ENCODE measurements at places on chromosomes 2 and 18.

- no peak for DNase-seq
Measured at GRCh38 chr18:62713651-62714247, 1.6 kb upstream of the PHLPP1 start.

DNA sequence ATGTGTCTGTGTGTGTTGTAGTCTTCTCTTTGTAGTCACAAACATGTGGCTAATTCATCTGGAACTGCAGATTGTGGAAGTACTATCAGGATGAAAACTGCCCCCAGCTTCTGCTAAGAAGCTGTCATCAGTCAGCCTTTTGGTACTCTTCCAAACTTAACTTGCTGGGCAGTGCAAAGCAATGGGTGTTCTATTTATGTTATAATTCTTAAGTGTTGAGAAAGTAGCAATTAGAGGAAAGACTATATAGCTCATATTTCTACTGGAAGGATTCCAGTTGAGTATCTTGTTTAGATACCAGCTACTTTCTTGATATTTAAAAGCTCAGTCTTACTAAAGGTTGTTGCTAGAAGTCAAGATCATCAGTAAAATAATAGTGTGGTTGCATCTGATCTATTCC, 52.1 kb downstream of the SLC38A11 start:
- no peak for DNase-seq

- no peak for DNase-seq
Measured at GRCh38 chr2:104859291-104859765, 5.4 kb downstream of the POU3F3 start.

DNA sequence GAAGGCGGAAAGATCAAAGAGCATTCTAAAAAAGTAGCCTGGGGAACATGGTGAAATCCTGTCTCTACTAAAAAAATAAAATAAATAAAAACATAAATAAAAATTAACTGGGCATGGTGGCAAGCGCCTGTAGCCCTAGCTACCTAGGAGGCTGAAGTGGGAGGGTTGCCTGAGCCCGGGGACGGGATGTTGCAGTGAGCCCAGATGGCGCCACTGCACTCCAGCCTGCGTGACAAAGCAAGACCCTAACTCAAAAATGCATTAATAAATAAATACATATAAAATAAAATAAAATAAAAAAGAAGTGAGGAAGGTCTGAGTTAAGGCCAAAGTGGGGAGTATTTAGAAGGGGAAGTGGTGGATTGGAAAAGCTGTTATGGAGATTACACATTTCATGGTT, 1.3 kb upstream of the PSMD14 start:
- DNase-seq: no peak

DNA sequence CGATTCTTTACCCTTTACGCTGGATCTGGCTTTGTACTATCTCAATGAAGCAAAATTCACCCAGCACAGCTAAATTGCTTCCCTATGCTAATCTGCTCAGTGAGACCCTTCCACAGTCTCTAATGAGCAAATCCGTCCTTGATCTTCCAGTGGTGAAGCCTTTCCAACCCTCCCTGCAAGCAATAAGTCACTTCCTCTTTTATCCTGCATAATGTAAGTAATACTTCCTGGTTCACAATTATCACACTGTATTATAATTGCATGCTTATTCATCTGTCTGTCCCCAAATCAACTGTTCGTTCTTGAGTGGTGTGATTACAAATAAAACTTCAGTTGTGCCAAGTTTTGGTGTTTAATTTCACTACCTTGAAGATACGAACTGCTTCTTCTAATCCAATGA, 404.0 kb downstream of the ADCYAP1 start:
- DNase-seq: no peak

GRCh38 chr2:98647636-98648035, 39.2 kb downstream of the UNC50 start:
- no peak for DNase-seq

DNA sequence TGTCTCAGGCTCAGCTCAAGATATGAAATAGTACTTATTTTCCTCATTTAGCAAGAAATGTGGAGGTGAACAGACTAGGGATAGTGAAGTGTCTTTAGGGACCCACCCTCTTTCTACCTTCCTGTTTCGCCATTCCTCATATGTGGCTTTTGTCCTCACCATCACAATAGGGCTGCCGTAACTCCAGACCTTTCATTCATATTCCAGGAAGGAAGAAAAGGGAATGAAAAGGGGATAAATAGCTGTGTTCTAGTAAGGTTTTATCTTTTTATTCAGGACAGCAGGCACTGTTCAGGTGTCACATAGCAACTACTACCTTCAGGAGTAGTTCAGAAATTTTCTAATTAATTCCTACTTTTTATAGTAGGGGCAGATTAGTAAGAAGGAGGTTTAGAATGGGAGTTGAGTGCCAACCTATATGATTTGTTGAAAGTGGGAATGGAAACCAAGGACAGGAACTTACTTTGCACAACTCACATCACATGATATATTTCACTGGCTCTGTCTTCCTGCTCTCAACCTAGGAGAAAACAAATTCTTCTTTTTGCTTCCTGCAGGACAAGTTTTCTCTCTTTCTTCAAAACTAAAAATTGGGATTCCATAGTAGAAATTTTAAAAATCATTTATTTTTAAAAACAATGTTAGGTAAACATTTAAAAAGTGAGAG, 36.0 kb upstream of the HDAC4 start:
- no peak for DNase-seq

DNA sequence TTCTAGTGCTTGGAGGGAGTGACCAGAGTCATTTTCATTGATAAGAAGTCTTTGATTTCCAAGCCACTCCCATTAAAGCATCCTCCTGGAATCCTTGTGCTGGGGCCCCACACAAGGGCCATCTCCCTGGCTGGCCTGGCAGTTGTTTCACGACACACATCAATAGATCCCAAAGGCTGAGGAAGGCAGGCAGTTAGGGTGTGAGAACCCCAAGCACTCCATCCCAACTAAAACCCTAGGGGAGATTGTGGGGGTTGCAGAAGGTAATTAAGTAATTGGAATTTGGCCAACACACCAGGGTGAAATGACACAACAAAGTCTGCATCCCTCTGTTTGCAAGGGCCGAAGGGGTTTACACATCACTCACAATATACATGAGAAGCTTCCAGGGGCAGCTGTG, 578.1 kb upstream of the SYT4 start:
- DNase-seq: no peak

GRCh38 chr18:76464281-76465259, 30.5 kb downstream of the ZNF516 start:
- no peak for DNase-seq

GRCh38 chr2:166334805-166335204, 40.9 kb downstream of the SCN9A start:
- DNase-seq: no peak

DNA sequence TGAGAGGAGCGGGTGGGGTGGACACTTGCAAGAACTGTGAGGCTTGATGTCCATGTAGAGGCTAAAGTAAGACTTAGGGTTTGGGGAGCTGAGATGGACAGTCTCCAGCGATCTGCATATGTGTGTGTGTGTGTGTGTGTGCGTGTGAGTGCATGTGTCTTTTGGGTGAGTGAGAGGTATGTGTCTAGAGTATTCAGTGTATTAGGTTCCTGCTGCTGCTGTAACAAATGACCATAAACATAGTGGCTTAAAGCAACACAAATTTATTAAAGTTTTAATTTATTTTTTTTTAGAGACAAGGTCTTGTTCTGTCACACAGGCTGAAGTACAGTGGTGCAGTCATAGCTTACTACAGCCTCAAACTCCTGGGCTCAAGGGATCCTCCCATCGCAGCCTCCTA, 155.4 kb upstream of the SPRED2 start:
- DNase-seq: no peak

DNA sequence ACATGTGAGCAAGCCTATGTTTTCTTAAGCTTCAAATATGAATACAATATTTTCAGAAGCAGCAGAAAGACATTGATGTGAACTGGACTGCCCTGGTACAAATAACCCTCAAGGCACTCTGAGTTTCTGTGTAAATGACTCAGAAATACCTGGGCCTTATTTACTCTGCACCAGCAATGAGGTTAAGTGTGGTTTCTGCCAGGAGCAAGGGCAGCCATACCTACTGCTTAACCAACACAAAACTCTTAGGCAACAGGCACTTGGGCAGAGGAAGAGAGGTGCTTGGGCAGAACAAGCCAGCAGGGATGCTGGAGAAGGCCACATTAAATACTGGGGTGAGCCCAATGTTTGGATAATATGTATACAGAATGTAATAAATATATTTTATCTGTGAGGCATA, 29.4 kb upstream of the ARL5A start:
- no peak for DNase-seq

DNA sequence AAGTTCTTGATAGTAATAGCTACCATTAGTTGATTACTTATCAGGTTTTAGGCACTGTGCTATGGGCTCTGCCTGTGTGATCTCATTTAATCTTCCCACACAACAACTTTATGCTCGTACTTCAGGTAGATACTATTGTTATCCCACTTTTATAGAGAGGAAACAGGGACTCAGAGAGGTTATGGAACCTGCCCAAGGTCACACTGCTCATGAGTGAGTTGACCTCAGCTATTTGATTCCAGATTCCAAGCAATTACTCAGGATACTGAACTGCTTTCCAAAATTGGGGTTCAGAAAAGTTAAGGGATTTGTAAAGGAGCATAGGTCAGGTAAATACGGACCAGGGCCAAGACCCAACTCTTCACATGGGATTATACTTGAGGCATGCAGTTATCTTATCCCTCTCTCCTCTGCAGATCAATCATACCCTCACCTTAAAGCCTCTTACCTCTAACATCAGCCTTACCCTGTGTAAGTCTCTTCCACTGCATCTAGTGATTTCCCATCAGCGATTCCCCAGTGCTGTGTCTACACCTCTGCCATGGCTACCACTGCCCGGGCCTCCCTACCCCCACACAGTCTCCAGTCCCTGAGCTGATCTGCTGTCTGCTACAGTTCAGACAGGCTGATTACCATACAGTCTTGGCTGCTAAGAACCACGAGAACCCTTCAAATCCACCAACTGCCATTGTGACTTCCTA, 74.4 kb downstream of the ANTXR1 start:
- DNase-seq: no peak

GRCh38 chr18:57210107-57210715, 63.3 kb downstream of the BOD1L2 start:
- DNase-seq: no peak

- DNase-seq: no peak
Measured at GRCh38 chr2:181655519-181655918, 1.4 kb downstream of the CERKL start.

- no peak for DNase-seq
Measured at GRCh38 chr2:65554765-65555591, 122.6 kb upstream of the SPRED2 start.

- DNase-seq: no peak
Measured at GRCh38 chr2:58479535-58480140, 238.5 kb upstream of the FANCL start.

DNA sequence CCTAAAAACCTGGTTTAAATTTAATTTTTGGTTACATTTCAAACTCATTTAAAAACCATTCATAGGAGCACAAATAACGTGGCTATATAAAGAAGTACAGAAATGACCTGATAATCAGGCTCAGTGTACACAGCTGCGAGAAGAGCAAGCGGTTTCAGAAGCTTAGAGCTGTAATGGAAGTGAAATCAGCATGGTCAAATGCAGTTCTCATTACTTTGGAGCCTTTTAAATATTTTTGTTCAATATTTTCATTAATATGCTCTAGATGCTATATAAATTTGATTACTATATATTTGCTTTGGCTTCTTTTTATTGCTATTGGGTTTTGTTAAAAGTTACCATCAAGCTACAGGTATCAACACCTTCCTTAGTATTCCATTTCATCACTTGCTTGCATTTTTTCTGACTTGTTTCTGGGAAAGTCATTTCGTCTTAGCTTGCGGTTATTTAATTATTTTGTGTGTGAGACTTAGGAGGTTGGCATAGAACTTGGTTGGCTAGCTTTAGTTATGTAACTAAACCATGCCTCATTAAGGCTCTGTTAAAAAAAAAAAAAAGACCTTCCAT, 58.7 kb downstream of the AFTPH start:
- DNase-seq: no peak

DNA sequence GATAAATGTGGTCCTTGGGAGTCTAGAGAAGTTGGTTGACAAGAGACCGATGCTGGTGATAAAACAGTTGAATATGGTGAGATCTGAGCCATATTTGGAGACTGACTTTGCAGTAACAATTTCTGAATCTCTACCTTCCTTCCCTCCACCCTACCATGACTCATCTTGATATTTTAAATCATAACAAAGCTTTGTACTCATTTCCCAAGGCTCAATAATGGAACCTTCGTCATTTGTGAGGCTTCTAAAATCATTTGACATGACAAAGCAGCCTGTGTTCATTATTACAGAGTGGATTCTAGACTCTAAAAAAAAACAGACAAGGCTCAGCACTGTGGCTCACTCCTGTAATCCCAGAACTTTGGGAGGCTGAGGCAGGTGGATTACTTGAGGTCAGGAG, 38.5 kb upstream of the PDCL3 start:
- DNase-seq: no peak

DNA sequence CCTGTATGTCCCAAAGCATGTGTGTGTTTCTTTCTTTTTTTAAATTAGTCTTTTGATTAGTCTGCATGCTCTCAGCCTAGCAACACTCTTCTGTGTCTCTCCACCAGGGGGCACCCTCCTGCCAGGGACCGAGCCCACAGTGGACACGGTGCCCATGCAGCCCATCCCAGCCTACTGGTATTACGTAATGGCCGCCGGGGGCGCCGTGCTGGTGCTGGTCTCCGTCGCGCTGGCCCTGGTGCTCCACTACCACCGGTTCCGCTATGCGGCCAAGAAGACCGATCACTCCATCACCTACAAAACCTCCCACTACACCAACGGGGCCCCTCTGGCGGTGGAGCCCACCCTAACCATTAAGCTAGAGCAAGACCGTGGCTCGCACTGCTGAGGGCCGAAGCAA, 93.8 kb downstream of the NRP2 start:
- no peak for DNase-seq

DNA sequence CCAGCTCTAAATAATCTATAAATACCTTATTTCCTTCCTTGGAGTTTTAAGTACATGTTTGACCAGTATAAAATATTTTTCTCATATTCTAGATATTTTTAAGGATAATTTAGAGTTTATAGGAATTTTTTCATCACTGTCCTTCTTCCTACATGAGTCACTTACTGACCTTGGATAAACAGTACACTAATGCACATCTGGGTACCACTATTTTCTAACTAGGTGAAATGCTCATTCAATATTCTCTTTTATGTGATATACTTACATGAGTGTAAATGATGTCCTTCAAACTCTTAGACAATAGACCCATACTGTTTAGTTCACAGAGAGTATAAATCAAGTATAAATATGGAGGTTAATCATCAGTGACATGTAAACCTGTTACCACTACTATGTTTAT, 1574.2 kb upstream of the ACVR2A start:
- no peak for DNase-seq
